ENCODE measurements at places on chromosomes 5 and 9.

GRCh38 chr5:1343931-1344901, 683 bp downstream of the CLPTM1L start:
- peak overlapping the region; percentile 86 for H3K4me3 ChIP-seq
- peaks cover 20% of the 10 kb centered on the region for H3K4me1 ChIP-seq
- peak; percentile 45 for DNase-seq
- H3K36me3 ChIP-seq, result peaks cover 39% of the 10 kb centered on the region

DNA sequence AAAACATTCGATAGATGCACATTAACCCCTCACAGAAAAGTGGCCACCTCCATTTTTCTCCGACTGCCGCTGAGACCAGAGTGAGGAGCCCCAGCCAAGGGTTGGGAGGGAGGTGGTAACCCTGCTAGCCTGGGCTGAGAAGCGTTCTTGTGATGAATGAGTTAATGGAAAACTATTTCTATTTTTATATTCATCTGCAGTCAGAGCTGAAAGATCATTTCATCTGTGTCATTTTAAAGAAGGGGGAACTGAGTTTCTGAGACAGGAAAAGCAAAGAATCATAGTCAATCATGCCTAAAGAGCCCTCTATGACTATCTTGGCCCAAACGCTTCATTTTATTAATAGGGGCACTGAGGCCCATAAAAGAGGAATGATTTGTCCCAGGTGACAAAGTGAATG, 229.5 kb downstream of the PAPPA start:
- H3K27ac ChIP-seq, result peak overlapping the region; percentile 33
- no peak overlapping the region for H3K4me3 ChIP-seq
- H3K27me3 ChIP-seq, result no peaks in the 10 kb centered on the region

- no peak overlapping the region for H3K27ac ChIP-seq
- H3K36me3 ChIP-seq, result peaks cover 79% of the 10 kb centered on the region
- no peak overlapping the region for H3K4me3 ChIP-seq
- no peaks in the 10 kb centered on the region for H3K27me3 ChIP-seq
- peak; percentile 76 for DNase-seq
- H3K4me1 ChIP-seq, result peaks cover 15% of the 10 kb centered on the region
Observed at GRCh38 chr9:98775831-98776441, 20.4 kb downstream of the ANKS6 start.

DNA sequence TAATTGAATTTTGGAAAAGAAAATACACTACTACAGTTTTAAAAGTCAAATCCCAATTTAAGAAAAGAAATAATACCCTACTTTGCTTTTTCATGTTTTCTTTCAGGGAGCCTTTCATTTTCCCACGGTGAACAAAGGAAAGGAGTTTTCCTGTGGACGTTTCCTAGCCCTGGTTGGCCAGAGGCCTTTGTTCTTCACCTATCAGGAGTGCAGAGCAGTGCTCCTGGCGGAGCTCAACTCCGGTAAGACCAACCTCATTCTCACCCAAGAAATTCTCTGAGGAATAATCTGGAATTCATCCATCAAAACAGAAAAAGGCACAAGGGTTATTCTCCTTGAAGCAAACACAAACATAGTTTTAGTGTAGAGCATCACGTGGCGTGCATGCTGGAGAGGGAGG, 248.9 kb downstream of the ADGRV1 start:
- DNase-seq, result no peak
- H3K27me3 ChIP-seq, result no peaks in the 10 kb centered on the region
- no peaks in the 10 kb centered on the region for H3K4me1 ChIP-seq
- H3K27ac ChIP-seq, result no peak overlapping the region

DNA sequence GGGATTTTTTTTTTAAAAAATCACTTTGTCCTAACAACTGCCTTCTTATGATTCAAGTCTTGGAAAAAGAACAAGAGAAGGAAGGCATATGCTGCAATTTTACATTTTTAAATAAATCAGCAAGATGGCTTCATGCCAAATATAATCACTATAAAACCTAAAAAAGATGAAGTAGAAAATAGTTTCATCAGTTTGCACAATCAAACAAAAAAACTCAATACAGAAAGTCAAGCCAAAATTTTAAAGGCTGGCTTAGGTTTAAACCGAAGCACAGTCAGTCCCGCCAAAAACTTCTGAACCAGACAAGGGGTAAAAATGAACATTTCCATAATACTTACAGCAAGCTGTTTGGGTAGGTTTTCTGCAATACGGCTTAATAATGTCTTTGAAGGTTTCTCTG, 57.3 kb downstream of the ZFR start:
- peaks cover 4% of the 10 kb centered on the region for H3K4me1 ChIP-seq
- H3K4me3 ChIP-seq, result no peak overlapping the region
- no peak overlapping the region for H3K27ac ChIP-seq

DNA sequence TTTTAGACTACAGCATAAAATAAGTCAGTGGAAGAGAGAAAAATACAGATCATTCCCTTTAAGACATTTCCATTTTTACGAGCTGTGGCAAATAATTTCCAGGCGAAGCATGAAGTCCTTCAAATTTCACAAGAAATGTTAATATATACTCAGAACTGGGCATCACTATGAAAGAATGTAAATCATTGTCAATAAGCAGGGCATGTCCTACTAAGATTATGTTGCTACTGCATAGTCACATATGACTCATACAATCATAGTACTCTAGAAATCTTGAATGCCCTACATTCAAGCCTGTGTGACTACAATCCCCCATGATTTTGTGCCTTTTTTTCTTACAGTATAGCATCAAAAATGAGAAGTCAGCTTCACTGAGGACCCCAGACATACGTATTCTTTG, 485.2 kb upstream of the FTMT start:
- no peak overlapping the region for H3K27ac ChIP-seq
- peak; percentile 56 for DNase-seq
- no peak overlapping the region for H3K4me3 ChIP-seq
- no peaks in the 10 kb centered on the region for H3K36me3 ChIP-seq
- H3K4me1 ChIP-seq, result no peaks in the 10 kb centered on the region
- H3K27me3 ChIP-seq, result no peaks in the 10 kb centered on the region

- no peaks in the 10 kb centered on the region for H3K4me1 ChIP-seq
- no peak overlapping the region for H3K4me3 ChIP-seq
- no peak for DNase-seq
- peaks cover 27% of the 10 kb centered on the region for H3K27me3 ChIP-seq
Observed at GRCh38 chr9:138043061-138043410, 165.5 kb downstream of the CACNA1B start.

- no peak overlapping the region for H3K27ac ChIP-seq
- H3K36me3 ChIP-seq, result no peaks in the 10 kb centered on the region
- no peak overlapping the region for H3K4me3 ChIP-seq
- no peaks in the 10 kb centered on the region for H3K27me3 ChIP-seq
- peaks cover 31% of the 10 kb centered on the region for H3K4me1 ChIP-seq
Observed at GRCh38 chr9:91163773-91164471, 197.8 kb downstream of the AUH start.

DNA sequence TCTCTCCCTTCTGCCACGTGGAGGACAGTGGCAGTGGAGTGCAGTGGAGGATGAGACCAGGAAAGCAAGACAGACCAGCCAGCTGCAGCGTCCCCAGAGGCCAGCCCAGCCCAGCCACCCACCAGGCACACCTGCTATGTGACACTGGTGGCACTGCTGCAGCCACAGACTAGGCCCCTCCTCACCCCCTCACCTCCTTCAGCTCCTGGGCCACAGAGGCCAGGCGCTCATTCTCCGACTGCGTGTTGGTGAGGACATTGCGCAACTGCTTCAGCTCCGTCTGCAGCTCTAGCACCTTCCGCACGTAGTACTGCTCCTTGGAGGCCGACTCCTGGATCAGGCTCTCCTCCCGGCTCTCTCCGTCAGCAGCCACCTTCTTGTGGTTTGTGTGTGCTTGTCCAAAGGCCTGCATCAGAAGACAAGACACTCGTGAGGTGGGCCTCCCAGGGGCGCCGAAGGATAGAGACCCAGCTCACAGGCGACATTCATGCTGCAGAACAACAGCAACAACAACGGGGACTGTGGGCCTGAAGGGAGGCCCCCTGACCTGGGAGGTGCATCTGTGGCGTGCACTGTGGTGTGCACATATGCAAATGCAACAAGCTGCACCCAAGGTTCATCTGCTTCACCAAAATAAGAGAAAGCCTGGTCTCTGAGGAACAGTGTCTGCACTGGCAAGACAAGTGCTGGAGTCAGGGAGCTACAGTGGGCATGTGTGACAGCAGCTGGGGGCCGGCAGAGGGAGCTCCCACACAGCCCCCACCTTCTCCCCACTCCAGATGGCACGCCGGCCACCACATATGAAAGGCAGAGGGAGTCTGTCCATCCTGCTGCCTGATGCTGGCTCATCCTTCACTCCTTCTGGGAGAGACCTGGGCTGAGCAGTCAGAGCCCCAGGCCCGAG, 35.5 kb downstream of the BICD2 start:
- no peaks in the 10 kb centered on the region for H3K27me3 ChIP-seq
- peak; percentile 49 for DNase-seq
- H3K36me3 ChIP-seq, result peaks cover 59% of the 10 kb centered on the region
- H3K27ac ChIP-seq, result no peak overlapping the region
- peaks cover 19% of the 10 kb centered on the region for H3K4me1 ChIP-seq

DNA sequence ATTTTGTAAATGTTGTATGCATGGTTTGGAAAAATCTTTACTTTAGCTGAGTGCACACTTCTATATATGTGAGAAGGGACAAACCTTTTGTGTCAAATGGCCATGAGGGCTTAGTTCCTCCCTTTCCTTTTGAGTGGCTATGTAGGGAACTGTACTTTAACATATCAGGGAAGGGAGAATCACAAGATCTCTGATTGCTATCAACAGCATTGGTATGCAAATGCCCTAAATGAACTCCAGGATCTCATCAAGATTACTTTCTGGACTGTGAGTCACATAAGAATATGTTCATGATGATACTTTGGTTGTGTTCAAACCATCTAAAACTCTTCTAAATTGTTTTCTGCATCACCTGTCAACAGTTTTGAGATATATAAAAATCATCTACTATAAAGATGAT, 31.2 kb upstream of the MROH2B start:
- no peak overlapping the region for H3K27ac ChIP-seq
- no peaks in the 10 kb centered on the region for H3K36me3 ChIP-seq
- DNase-seq, result no peak
- no peak overlapping the region for H3K4me3 ChIP-seq
- no peaks in the 10 kb centered on the region for H3K27me3 ChIP-seq
- H3K4me1 ChIP-seq, result no peaks in the 10 kb centered on the region

- no peak overlapping the region for H3K4me3 ChIP-seq
- H3K27ac ChIP-seq, result no peak overlapping the region
- DNase-seq, result no peak
- no peaks in the 10 kb centered on the region for H3K4me1 ChIP-seq
- peaks cover 8% of the 10 kb centered on the region for H3K27me3 ChIP-seq
- no peaks in the 10 kb centered on the region for H3K36me3 ChIP-seq
Observed at GRCh38 chr5:151917904-151918303, 6.7 kb downstream of the GLRA1 start.

DNA sequence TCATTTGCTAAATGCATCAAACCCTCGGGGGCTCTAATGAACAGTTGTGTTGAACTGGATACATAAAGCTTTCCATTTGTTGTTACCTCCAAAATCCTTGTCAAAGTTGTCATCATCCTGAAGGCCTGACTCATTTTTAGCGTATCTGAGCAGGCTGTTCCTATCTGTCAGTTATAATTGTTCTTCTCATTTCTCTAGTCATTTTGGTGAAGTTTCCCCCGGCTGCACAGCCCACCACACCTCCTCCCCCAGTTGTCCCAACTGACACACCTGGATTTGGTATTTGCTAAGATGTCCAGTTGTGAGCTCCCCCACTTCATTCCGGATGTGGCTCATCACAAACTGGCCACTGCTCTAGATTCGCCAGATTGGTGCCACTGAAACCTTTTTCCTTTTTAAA, 27.7 kb downstream of the ZFAND5 start:
- H3K27ac ChIP-seq, result no peak overlapping the region
- no peaks in the 10 kb centered on the region for H3K36me3 ChIP-seq
- no peak for DNase-seq
- no peak overlapping the region for H3K4me3 ChIP-seq
- H3K27me3 ChIP-seq, result no peaks in the 10 kb centered on the region

- no peaks in the 10 kb centered on the region for H3K4me1 ChIP-seq
- no peak overlapping the region for H3K4me3 ChIP-seq
- DNase-seq, result no peak
- H3K27me3 ChIP-seq, result peaks cover 2% of the 10 kb centered on the region
- no peaks in the 10 kb centered on the region for H3K36me3 ChIP-seq
- no peak overlapping the region for H3K27ac ChIP-seq
Observed at GRCh38 chr5:115774684-115775083, 41.8 kb downstream of the CDO1 start.

DNA sequence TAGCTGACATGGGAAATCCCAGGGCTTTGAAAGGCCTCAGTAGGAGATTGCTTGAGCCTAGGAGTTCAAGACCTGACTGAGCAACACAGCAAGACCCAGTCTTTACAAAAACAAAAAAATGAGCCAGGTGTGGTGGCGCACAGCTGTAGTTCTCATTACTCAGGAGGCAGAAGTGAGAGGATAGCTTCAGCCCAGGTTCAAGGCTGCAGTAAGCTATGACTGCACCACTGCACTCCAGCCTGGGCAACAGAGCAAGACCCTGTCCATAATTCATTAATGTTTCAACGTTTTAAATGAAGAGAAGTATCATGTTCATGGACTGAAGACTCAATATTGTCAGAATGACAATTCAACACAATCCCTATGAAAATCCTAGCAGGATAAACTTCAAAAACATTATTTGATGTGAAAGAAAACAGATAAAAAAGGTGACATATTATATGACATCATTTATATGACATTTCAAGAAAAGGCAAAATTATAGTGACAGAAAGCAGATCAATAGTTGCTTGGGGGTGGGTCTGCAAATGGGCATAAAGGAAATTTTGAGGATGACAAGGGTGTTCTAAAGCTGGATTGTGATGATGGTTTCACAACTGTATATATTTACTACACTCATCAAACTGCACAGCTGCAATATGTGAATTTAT, 3.7 kb downstream of the KIF3A start:
- H3K4me1 ChIP-seq, result peaks cover 3% of the 10 kb centered on the region
- no peaks in the 10 kb centered on the region for H3K27me3 ChIP-seq
- no peak overlapping the region for H3K27ac ChIP-seq
- no peak overlapping the region for H3K4me3 ChIP-seq
- no peak for DNase-seq

GRCh38 chr9:19989213-19989612, 200.4 kb upstream of the SLC24A2 start:
- peaks cover 3% of the 10 kb centered on the region for H3K4me1 ChIP-seq
- no peak for DNase-seq
- no peaks in the 10 kb centered on the region for H3K27me3 ChIP-seq
- H3K27ac ChIP-seq, result no peak overlapping the region
- no peaks in the 10 kb centered on the region for H3K36me3 ChIP-seq

DNA sequence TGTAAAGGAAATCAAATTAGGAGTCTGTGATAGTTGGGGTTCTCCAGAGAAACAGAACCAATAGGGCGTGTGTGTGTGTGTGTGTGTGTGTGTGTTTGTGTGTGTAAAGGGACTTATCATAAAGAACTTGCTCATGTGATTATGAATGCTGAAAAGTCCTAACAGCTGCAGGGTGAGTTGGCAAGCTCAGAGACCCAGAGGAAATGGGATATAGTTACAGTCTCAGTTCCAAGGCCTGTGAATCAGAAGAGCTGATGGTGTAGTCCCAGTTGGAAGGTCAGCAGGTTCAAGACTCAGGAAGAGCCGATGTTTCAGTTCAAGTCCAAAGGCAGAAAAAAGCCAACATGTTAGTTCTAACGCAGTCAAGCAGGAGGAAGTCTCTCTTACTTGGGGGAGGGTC, 214.2 kb downstream of the ELAVL2 start:
- H3K27me3 ChIP-seq, result no peaks in the 10 kb centered on the region
- H3K27ac ChIP-seq, result no peak overlapping the region
- no peaks in the 10 kb centered on the region for H3K4me1 ChIP-seq
- H3K4me3 ChIP-seq, result no peak overlapping the region

GRCh38 chr9:11241779-11242178, 629.0 kb upstream of the PTPRD start:
- DNase-seq, result no peak
- no peak overlapping the region for H3K4me3 ChIP-seq
- H3K4me1 ChIP-seq, result no peaks in the 10 kb centered on the region
- H3K27ac ChIP-seq, result no peak overlapping the region
- no peaks in the 10 kb centered on the region for H3K36me3 ChIP-seq
- no peaks in the 10 kb centered on the region for H3K27me3 ChIP-seq
